ENCODE measurements at places on chromosomes 12 and 14.

GRCh38 chr14:96225745-96226151 lies 21.1 kb downstream of the BDKRB2 start:
- no peak for DNase-seq

DNA sequence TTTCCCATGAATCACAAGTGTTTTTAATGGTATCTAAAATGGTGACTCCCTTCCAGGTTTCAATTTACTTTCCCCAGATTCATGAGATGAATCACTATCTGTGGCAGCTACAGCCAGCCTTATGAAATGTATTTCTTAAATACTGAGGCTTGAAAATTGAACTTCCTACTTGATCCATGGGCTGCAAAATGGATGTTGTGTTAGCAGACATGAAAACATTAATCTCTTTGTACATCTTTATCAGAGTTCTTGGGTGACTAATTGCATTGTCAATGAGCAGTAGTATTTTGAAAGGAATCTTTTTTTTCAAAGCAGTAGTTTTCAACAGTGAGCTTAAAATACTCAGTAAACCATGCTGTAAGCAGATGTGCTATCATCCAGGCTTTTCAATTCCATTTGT lies 250.8 kb downstream of the SLC6A15 start:
- no peak for DNase-seq

GRCh38 chr12:58767496-58767895 lies 152.8 kb downstream of the LRIG3 start:
- no peak for DNase-seq

- DNase-seq: no peak
Observed at GRCh38 chr14:104138718-104139459, 502 bp downstream of the KIF26A start.

DNA sequence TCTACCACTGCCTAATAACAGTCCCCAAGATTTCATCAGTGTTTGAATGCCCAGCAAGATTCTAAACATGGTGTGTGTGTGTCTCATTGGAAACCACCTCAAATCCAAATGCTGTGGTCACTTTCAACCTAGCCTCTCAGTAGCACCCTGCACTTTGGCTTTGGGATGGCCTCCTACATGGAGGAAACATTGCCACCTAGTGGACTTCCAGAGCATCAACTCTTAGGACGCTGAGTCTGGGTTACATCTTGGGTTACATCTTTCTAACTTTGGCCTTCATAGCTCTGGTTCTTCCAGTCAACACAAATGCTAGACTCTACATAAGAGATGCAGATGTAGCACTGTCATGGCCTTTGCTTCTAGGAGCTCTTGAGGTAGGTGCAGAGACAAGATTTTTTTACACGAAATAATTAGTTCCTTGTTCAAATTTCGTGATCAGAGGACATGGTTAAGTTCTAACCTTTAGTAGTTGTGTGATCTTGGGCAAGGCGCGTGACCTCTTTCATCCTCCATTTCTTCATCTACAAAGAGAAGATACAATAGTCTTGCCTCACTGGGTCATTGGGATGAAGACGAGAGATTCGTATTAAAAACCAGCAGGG lies 113.5 kb upstream of the VASH1 start:
- no peak for DNase-seq

DNA sequence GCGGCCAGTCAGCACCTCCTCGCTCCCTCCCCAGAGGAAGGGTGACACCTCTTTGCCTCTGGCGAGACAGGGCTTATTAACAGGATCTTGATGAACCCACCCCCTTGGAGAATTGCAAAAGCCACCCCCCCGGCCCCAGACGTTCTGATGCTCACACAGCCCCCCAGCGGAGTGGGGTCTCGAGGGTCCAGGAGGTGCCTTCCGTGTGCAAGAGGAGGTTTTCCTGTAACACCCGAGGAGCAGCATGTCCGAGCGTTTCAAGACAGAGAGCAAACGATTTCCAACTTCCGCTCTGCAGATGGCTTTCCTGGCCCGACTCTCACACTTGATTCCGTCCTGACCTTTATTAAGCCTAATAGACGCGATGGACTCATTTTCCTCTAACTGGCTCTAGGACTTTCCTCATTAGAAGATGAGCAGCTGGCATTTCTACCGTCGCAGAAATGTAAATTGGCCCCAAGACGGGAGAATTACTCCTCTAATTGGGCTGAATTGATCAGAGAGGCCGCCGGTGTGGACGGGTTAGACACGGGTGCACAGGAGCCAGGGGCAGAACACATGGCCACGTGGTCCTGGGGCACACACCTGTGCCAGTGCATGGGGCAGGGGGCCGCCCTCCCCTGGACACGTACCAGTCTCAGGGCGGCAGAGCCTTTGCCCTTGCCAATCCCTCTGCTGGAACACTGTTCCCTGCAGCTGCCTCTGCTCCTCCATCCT lies 84.4 kb downstream of the NOC4L start:
- no peak for DNase-seq

DNA sequence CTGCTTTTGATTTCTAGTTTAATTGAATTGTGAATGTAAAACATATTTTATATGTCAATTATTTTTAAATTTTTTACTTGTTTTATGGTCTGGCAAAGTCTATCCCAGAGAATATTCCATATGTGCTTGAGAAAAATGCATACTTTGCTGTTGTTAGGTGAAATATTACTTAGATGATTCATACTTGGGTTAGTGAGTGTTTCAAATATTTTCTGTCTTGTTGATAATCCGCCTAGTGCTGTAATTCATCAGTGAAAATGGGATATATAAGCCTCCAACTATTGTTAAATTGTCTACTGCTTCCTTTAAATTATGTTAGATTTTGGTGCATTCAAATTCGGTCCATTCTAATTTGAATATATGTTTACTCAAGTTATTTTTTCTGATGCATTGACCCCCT lies 395.5 kb downstream of the LRFN5 start:
- DNase-seq: no peak

- no peak for DNase-seq
Observed at GRCh38 chr12:58592475-58593207, 327.7 kb downstream of the LRIG3 start.

DNA sequence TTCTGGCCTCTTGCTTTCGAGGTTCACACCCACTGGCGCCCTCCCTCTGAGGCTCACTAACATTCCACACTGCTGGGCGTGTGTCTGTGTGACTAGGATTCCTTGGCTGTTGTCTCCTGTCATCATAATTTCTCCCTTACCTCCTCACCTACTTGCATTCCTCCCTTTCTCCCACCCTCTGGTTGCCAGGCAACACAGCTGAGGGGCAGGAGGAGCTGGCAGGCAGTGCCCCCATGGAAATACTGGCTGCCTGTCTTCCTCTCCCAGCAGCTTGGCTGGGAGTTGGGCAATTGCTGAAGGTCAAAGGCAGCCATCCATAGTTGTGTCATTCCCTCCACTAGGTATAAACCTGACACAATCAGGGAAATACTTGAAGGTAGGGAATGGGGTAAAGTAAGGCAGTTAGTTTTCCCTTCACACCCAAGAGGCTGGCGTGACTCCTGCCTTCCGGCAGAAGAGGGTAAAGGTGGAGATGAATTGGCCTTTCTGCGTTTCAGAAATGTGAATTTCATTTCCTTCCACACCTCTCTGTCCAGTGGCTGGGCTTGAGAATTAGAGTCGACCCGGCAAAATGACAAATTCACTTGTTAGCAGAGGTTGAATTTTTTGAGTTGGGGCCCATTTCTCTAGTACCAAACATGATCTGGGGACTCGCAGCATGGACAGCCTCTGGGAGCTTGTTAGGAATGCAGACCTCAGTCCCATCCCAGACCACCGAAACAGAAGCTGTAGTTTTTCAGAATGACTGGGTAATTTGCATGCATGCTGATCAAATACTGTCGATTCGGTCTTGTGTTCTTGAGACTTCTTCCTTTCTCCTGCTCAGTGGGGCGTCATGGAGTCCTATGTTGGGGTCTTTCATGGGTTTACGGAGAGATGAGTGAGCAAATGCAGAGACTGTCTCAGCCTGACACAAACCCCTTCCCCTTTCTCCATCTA lies 24.3 kb upstream of the EMP1 start:
- no peak for DNase-seq

DNA sequence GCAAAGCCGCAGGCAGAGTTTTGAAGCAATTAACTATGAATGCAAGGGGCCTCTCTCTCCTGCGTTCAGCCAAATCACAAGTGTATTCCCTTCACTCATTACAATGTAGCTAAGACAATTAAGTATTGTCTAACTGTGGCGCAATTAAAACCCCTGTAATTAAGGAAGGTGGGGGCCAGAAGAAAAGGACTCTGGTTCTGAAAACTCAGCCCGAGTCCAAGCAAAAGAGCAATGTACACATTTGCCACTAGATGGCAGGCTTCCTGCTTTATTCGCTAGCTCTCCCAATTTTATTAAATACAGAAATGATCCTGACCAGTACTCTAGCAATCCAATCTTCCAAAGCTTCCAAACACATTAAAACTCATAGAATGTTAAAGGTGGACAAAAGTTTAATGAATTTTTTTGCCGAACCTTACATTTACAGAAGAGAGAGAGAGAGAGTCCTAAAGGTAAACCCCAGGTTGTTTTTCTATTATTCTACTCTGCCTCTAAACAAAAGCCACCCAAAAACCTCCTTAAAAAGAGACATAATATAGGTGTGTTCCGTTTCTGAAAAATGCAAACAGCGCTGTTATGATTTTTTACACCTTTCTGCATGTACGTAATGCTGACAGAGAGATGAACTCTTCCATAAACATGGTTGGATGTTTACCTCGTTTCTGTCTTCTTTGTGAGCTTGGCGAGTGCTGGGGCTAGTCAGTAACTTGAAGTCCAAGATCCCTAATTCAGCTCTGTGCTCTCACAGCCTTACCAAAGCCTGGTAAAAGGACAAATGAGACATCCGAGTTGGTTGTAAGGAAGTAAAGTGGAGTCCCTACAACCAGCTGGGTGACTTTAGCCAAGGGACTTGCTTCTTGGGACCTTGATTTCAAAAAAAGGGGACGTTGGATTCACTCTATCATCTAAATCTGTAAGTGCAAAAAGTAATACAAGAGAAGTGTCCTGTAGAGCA lies 50.9 kb upstream of the VASH1 start:
- DNase-seq: no peak

GRCh38 chr14:68955851-68956179 lies 23.3 kb downstream of the ACTN1 start:
- DNase-seq: no peak

- peak; percentile 30 for DNase-seq
Observed at GRCh38 chr14:91396959-91397815, 20.4 kb downstream of the CCDC88C start.

- DNase-seq: no peak
Observed at GRCh38 chr14:45486599-45486998, 233.6 kb upstream of the MIS18BP1 start.

DNA sequence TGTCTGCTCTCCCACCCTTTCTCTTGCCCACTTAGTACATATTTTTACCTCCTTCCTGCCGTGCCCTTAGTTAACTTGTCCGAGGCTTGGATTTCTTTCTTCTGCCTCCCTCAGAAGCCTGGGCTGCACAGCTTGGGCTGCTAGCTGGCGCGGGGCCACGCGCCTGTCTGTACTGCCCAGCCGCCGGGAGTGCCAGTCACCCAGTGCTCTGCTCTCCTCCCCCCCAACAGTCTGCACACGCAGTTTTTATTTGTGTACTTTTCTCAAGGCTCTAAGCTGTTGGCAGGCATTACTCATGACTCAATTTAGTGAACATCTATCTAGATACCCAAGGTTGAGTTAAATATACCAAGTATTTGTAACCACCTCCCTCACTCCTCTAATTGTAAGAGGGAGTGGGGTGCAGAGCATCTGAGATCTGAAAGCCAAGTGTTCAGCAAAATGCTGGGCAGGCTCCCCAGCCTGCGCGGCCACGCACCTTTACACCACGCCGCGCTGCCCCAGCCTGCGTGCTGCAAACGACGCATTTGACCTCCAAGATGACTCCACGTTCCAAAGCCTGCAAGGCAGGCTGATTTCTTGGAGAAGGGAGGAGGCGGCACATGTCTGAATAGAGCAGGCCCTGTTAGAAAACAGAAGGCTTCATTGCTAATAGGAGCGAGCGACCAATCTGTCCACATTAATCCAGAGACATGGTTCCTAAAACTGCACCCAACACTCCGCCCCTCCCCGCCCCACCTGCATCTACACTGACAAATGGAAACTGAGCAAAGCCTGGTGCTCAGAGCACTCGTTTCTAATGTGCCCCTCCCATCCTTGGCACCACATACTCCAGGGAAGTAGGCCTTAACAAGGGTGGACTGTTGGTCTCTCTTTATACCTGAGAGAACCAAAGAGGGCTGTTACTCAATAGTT lies 18.2 kb upstream of the CACNA2D4 start:
- no peak for DNase-seq

GRCh38 chr12:32296567-32296966 lies 102.8 kb upstream of the FGD4 start:
- no peak for DNase-seq

DNA sequence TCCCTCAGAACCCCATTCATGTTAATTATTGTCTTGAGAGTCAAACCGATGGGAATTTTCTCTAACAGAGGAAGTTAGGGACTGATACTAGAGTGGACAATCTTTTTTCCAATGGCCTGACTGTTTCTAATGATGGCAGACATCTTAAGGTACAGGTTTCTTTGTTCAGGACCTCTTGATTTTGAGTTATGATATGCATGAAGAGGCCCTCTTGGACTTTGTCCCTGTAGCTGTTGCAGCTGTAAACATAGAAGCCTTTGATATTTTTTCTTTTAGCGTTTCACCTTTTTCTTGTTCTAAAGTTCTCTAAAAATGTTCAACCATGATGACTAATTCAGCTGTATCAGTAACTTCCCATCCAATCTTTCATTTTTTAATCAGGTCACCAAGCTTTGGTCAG lies 53.0 kb downstream of the LGR5 start:
- DNase-seq: no peak

DNA sequence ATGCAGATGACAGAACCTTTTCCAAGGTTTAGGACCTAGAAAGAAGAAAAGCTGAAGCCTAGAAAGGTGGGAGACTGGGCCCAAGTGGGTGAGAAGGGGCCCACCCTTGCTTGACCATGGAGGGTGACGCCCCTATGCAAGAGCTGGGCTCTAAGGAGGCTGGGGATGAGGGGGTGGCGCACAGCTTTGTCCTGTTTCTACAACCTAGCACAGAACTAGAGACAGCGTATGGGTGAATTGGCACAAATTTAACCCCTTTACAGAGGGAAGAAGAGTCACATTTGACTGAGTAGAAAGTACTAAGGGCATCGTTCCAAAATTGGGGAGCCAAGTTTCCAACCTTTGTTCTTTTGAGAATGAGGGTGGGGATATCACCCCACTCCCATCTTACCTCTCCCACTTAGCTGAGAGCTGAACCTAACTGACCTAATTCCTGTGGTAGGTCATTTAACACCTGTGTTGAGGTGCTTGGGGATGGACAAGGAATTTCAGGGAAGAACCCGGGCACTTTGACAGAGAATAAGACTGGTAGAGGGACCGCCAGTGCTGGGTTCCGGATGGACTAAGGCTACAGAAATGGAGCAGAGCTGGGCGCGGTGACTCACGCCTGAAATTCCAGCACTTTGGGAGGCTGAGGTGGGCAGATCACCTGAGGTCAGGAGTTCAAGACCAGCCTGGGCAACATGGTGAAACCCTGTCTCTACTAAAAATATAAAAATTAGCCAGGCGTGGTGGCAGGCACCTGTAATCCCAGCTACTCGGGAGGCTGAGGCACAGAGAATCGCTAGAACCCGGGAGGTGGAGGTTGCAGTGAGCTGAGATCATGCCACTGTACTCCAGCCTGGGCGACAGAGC lies 5.2 kb downstream of the NFKBIA start:
- no peak for DNase-seq

All from activated naive CD4-positive, alpha-beta T cell (primary cell).